ENCODE measurements at places on chromosomes 13 and 19. TPM values are rescaled to one million over a fixed set of nuclear protein-coding genes. Genes with fewer than 3 reads are reported as not detected.
A peak's percentile ranks its signal among the peaks of the same experiment; 100 is the strongest.

DNA sequence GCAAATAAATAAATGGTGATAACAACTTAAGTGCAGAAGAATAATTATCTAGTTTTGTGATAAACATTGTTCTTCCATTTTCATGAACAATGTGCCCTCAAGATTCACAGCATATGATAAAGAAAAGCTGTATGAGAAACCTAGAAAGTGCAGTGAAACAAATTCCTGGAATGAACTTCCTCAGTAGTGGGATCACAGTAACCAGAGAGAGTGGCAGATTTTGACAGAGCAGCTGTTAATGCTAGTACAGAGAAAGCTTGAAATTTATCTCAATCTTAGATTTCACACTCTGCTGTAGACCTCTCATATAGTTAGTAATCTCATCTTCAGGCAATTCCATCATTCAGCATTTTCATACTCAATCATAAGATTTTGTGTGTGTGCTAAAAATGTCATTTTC lies 664.9 kb downstream of the PCDH9 start:
- DNase-seq = no peak

- DNase-seq = no peak
Observed at GRCh38 chr19:49761625-49762311, 1.3 kb downstream of the TSKS start.

- peak; percentile 36 for DNase-seq
Observed at GRCh38 chr19:56091066-56091490, 30.0 kb downstream of the ZNF787 start.

DNA sequence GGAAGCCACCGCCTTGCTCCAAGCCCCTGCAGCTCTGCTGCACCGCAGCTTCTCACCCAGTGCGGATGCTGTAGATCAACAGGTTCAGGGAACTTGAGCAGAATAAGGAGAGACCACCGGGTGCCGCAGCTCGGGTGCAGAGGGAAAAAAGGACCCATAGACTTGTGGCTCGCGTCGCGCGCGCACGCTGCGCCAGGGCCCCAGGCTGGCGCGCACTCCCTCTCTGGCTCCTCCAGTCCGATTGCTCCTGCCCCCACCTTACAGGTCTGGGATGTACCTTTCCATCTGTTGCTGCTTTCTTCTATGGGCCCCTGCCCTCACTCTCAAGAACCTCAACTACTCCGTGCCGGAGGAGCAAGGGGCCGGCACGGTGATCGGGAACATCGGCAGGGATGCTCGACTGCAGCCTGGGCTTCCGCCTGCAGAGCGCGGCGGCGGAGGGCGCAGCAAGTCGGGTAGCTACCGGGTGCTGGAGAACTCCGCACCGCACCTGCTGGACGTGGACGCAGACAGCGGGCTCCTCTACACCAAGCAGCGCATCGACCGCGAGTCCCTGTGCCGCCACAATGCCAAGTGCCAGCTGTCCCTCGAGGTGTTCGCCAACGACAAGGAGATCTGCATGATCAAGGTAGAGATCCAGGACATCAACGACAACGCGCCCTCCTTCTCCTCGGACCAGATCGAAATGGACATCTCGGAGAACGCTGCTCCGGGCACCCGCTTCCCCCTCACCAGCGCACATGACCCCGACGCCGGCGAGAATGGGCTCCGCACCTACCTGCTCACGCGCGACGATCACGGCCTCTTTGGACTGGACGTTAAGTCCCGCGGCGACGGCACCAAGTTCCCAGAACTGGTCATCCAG lies 964 bp downstream of the PCDH17 start:
- peak; percentile 36 for DNase-seq

DNA sequence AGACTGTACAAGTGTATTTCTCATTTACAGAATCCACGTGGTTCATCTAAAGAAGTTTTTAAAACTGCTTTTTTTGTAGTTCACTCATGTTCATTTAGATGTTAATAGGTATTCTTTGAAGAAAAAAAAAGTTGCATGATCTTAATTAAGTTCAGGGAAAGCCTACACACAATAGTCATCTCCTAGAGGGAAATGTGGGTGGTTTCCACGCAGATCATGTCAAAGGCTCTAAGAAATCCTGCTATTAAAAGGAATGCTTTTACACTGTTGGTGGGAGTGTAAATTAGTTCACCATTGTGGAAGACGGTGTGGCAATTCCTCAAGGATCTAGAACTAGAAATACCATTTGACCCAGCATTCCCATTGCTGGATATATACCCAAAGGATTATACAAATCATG lies 312.3 kb downstream of the GPC5 start:
- no peak for DNase-seq

Gene ZNF443
- 2.5 TPM for total RNA-seq

Gene ZNF418
- 10.4 TPM for total RNA-seq

Measured in astrocyte (in vitro differentiated cells and primary cell).